IMR-90 (cell line): ENCODE measurements at places on chromosomes 1 and 21.

DNA sequence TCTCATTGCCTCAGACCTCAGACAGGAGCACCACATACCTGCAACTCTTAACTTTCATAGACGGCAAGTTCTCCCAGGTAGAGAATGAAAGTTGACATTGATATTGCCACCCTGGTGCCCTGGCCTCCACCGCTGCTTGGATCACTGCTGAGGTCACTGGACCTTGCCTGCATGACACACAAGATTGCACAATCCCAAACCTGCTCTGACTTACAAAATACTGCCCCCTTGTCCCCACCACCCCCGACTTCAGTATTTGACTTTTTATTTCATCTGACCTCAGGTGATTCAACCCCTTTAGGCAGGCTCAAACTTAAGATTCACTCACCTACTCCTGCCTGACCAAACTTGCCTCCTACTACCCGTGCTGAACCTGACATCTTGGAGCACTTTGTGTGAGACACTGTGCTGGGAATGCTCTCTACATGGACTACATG lies 43.1 kb upstream of the S1PR1 start:
- no peak for DNase-seq

DNA sequence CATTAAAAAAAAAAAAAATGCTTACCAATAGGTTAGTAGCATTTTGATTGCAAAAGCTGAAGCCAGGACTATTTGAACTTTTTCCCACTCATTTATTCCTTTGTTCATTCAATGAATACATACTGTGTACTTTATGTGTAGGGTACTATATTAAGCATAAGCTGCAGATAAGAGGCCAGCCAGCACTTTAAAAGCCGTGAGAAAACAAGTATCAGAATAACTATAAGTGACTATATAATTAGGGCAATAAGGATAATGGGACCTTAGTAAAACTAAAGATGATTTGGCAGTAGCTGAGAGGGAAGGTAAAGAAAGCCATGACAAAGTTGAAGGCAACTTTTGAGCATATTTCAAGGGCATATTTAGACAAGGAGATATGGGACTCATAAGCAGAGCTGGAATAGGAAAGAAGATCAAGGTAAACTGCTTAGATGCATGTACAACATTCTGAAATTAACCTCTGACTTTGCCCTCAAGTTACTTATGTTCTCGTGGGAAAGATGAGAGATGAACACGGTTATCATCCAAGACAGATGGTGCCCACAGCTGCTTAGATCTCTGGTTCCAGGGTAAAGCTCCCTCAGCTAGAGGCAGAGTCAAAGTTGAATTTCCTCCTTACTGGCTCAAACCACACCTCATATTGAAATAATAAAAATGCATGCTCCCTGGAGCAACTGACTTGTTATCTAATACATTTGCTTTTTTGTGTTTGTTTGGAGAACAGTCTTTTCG lies 44.0 kb upstream of the FMO2 start:
- DNase-seq, result no peak

DNA sequence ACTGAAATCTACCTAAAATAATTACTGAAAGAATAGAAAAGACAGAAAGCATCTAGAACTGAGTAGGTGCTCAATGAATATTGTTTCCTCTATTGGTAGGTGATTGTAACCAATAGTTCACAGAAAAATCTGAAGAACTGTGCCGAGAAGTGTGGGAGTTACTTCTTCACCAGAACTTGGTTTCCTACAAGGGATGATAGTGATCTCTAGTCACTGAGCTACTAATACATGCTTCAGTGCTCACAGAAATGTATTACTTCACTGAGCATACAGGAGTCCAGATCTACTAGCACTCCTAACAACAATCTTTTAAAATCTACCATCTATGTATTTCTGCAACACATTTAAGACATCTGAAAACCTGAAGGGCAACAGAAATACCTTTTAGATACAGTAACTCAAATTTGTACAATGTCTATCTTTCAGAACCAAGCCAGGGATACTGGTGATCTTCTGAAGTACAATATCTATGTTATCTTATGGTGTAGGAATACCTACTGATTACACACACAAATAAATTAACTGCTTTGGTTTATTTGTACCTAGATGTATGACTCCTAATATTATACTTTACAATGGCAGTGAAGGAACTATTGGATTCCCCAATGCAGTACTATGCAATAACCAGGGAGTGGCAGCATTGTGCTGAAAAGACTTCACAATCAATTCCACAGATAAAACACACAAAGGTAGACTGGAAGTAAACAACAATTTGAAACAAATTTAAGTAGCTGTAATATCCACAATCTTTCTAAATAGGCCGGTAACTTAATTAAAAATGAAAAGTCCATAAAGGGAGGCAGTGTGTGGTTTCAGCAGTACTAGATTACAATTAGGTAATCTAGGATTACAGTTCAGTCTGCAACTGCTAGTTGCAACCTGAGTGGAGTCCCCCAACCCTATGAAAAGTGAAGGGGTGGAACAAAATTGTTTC lies 243.0 kb downstream of the SLC45A1 start:
- peak; percentile 60 for DNase-seq

DNA sequence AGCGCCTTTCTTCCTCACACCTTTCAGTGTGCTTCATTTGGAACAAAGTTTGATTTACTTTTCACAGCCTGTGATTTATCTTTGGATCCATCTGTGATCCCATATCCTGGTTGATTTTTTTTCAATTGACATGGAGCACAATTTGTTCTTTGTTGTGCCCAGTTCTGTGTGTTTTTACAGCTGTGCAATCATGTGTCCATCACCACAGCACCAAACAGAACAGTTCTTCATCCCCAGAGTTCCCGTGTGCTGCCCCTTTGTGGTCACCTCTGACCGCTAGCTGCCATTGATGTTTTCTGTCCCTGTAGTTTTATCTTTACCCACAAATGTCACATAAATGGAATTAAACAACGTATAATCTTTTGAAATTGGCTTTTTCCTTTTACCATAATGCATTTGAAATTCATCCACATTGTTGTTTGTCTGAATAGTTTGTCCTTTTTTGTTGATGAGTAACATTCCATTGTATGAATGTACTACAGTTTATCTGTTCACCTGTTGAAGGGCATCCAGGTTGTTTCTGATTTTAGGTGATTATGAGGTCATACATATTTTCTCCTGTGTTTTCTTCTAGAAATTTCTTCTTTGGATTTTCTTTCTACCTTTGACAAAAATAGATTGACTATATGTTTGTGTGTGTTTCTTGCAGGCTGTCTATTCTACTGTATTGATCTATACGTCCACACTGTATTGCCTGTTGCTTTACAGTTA lies 17.4 kb downstream of the MIGA1 start:
- DNase-seq, result no peak

DNA sequence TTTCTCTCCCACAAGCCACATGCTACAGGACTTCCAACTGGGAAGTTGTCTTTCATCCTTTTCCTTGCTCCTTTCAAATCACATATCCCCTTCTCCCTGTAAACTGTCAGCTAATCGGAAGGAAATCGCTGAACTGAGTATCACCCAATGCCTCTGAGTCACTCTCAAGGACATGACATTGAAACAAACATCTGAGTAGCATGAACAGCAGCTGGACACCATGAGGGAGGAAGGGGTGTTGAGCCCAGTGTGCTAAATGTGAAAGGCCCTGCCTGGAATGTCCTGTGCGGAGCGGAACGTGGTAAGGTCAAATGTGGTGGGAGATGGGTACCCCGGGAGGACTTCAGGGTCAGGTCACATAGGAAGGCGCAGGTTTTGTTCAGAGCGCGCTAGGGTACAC lies at the start of gene OR2AJ1:
Gene OR2AJ1, plus strand, starts transcription at position 22 of the 400 bp plus-strand sequence. CDS start 8,880 bp downstream, outside the sequence.
- DNase-seq, result no peak

GRCh38 chr1:234840843-234841242 lies 230.9 kb upstream of the IRF2BP2 start:
- DNase-seq, result no peak

DNA sequence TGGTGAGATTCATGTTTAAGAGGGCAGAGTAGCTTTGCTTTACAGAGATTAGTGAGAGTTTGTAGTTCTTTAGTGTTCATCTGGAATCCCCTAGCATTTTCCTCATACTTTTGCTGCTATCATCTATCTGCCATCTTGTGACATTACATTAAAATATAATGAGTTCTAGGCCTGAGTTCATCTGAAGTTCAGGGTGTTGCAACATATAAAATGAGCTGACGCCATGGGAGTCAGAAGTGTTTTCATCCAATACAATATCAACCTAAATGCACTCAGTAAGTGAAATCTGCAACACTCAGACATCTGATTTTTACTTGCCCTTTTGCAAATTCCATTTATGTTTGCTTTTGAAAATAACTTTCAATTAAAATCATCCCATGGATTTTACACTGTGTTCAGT lies 153.8 kb downstream of the NTNG1 start:
- peak; percentile 0 for DNase-seq

GRCh38 chr1:165387505-165387904 lies 31.0 kb upstream of the LMX1A start:
- no peak for DNase-seq

DNA sequence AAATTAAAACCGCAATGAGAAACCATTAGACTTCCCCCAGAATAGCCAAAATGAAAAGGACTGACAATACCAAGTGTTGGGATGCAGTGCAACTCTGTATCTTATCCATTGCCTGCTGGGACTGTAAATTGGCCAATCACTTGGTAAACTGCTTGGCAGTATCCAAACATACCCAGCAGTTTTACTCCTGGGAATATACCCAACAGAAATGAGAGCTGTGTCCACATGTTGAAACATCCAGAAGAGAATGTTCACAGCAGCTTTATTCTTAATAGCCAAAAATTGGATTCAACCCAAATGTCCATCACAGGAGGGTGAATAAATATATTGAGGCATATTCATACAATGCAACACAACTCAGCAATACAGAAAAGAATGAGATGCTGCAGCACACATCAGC lies 13.7 kb upstream of the FAM20B start:
- DNase-seq, result no peak

GRCh38 chr1:82013702-82014101 lies 213.0 kb downstream of the ADGRL2 start:
- DNase-seq, result no peak

- DNase-seq, result peak; percentile 51
Observed at GRCh38 chr1:91751275-91751674, 134.7 kb downstream of the TGFBR3 start.

DNA sequence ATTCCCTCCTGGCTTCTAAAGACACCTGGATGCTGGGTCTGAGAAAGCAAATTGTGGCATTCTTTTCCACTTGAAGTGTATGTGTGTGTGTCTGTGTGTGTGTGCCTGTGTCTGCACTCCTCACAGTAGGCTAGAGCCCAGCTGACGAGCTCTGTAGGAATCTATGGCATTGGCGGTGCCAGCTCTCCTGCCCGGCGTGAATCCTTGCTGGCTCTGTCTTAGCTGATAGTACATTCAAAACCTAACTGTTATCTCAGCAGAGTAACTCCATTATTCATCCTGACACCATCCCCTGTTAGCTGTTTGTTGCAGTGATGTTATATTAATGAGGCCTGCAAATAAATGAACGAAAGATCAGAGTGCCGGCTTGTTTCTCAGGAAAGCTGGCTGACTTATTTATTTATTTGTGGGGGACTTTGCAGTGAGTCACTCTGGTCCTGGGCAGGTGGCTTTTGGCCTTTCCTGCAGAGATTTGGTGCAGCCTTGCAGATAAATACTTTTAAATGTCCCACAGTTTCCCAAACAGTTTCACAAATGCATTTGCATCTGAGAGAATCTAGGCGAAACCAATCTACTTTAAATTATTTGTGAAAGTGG lies 160.6 kb upstream of the CD34 start:
- peak; percentile 29 for DNase-seq

DNA sequence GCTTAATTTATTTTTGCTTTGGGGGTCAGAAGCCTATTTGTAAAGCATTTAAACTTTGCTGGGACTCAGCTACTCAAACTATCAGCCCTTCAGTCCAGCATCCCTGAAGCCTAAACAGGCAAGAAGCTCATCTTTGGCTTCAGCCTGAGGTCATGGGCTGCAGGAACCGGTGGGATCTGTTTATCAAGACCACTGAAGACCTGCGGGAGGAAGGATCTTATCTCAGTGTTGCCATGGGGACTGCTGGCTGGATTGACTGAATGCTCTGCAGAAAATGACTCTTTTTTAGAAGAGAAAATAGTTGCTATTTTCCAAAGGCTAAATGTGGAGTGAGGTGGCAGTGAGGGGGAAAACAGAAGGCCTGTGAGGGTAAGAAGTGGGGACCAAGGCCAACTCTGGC lies 20.6 kb upstream of the ATP1B1 start:
- no peak for DNase-seq

- DNase-seq, result no peak
Observed at GRCh38 chr21:34073749-34074282, 438 bp downstream of the MRPS6 start.

DNA sequence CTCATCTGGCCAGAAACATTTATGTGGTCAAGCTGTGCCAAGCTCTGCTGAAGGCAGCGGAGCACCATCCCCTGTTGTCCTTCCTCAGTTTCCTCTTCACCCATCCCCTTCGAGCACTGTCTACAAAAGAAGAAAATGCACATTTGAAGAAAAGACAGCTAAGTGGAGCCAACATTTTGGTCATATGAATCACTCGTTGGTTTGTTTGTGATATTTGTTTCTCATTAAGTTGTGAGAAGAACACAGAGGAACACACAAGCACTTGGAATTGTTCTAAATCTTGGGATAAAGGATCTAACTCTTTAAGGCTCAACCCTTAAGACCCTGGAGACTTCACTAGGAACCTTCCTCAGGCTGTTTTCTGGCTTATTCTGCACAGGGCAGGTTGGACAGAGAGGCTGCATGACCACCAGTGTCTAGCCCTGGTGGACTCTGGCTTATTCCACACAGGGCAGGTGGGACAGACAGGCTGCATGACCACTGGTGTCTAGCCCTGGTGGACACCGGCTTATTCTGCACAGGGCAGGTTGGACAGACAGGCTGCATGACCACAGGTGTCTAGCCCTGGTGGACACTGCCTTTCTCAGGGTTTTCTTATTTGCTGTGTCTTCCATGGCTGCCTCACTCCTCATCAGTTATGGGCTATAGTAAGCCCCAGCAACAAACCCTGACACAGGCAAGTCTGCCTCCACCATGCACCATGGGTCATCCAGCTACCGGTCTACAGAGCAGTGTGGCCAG lies 35.3 kb upstream of the COL6A2 start:
- no peak for DNase-seq

DNA sequence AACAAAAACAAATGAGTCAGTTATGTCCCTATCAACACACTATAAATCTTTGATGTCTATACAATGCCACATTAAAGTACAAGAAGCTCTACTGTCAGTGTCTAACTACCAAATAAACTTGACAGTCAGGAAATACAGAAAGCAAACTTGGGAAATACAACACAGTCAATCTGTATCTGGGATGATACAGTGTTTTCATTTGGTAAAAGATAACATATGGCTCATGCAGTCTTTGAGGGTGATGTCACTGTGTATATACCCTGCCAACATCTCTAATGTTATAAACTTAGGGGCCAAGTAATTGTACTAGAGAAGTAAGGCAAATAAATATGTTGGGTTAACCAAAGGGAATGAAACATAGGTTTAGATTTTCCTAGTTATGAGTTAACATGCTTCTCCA lies 552.5 kb upstream of the ADAMTS5 start:
- DNase-seq, result peak; percentile 97

DNA sequence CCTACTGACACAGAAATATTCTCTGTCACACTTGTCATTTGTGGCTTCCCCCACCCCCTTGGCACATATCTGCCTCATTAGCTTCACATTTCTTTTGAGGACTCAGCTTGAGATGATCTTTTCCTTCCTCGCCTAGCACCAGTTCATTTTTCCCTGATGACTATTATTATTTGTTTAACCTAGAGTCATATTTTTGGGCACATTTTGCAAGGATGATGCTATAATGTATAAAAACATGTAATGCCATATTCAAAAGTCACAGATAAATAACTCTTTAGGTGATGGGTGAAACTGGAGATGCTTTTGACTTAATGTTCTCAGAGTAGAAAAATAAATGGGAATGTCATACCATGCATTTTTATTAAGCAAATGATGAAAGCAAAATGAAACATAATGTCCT lies 202.7 kb downstream of the BACH1 start:
- DNase-seq, result peak; percentile 88
